Thymus (tissue), 14 donors: ENCODE measurements at places on chromosomes 6 and 20. TPM values are rescaled to one million over a fixed set of nuclear protein-coding genes. Genes with fewer than 3 reads are reported as not detected.

DNA sequence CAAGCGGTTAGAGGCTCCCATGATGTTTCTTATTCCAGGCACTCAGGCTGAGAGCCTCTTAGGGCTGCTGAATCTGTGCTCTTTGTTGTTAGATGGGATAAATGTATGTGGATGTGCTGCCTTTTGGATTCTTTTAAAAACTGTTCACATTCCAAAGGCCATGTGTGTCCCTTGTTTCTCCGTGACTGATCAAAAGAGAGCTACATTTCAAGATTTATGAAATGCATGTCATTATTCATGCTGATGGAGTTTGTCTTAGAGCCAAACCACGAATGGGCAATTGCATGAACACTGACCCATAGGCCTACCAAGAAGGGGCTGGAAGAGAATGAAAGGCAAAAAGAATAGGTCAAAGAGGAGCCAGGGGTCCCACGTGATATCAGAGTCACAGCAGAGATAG lies 104.9 kb upstream of the TSHZ2 start:
- no peak for DNase-seq

GRCh38 chr6:1379788-1380147 lies 9.6 kb upstream of the FOXF2 start:
- no peak for DNase-seq

GRCh38 chr6:53694810-53695394 lies 29.3 kb upstream of the KLHL31 start:
- no peak for DNase-seq

DNA sequence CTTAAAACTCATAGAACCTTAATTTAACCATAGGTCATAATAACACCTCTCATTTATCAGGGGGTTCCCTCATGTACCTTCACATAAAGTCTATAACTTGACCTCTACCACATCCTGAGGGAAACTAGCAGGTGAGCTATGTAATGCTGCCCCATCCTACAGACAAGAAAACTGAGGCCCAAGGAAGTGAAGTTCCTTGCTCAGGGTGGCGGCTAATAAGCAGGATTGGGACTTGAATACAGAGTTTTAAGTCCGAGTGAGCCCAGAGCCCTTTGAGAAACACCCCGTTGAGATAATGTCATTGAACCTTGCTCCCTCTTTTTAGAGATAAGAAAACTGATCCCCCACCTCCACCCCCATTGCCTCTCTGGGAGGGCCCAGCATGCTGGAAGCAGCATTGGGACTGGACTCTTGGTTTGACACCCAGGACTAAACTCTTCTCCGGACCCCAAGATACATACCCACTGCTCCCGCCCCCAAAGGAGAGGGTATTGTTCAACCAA lies 429 bp downstream of the BNIP5 start:
- no peak for DNase-seq

- no peak for DNase-seq
Measured at GRCh38 chr20:50068041-50068651, 44.8 kb downstream of the UBE2V1 start.

ZC2HC1B gene
- not detected for total RNA-seq

EPPIN gene
- total RNA-seq: not detected

DNA sequence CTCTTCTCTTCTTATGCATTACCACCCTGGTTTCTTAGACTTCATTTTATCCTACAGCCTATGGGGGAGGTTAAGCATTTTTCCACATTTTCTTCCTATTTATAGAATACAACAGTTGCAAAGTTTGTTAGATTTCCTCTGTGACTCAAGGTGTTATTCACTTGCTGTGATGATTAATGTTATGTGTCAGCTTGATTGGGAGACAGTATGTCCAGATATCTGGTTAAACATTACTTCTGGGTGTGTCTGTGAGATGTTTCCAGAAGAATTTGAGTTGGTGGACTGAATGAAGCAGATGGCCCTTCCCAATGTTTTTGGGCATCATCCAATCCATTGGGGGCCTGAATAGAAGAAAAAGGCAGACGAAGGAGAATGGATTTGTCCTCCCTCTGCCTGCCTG lies 131.3 kb downstream of the C6orf118 start:
- DNase-seq: no peak

DNA sequence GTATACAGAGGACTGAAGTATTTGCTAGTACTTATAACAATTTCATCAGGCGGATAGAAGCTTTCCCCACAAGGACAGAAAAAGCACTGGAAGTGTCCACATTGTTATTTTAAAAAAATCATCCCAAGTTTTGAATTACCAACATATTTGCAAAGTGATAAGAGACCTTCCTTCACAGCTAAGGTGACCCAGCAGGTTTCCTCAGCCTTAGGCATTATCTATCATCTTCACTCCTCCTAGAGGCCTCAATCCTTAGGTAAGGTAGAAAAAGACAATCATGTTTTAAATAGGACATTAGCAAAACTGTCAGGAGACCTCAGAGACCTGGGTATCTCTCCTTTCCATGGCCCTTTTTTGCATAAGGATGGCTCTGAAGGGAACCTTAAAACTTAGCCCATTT lies 72.5 kb upstream of the CHD6 start:
- no peak for DNase-seq

DNA sequence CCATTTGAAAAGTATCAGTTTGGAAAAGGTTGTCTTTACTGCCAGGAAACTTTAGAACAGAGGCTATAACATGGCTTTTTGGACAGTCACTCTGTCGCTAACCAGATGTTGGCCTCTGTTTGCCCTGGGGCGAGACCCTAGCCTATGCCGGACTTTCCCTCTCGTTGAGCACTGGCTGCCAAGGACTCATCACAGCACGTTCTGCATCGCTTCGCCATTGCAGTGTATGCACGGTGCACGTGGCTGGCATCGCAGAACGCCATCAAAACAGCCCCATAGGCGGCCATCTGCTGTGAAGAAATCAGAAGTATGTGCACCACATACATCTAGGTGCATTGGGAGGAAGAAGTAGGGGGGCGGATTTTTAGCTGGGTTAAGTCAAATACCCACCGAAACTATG lies 156.4 kb downstream of the EYA2 start:
- no peak for DNase-seq

GRCh38 chr20:45987108-45987780 lies 15.2 kb upstream of the ZNF335 start:
- DNase-seq: no peak

GRCh38 chr20:1654996-1655395 lies 2.6 kb downstream of the SIRPG start:
- DNase-seq: no peak

GRCh38 chr6:105746509-105746908 lies 339.6 kb upstream of the PRDM1 start:
- no peak for DNase-seq

STAU1 gene
- 25.5 TPM for total RNA-seq

GRCh38 chr6:35962779-35963560 lies 42.1 kb upstream of the SRPK1 start:
- no peak for DNase-seq

DNA sequence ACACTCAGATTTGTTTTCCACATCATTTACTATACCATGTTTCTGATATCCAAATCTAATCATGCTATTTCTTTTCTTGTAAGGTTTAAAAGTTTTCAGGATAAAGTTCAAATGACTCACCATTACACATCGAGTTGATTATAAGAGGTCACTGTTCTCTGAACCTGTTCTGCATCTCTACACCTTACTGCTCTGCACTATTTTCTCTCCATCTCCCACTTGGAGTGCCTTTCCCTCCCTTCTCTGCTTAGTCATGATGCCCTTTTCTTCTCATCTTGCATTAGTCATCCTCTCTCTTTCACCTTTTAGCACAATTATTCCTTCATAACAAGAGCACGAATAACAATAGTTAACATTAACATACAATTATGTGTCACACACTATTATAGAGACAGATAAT lies 37.5 kb upstream of the FUT9 start:
- DNase-seq: no peak

DNA sequence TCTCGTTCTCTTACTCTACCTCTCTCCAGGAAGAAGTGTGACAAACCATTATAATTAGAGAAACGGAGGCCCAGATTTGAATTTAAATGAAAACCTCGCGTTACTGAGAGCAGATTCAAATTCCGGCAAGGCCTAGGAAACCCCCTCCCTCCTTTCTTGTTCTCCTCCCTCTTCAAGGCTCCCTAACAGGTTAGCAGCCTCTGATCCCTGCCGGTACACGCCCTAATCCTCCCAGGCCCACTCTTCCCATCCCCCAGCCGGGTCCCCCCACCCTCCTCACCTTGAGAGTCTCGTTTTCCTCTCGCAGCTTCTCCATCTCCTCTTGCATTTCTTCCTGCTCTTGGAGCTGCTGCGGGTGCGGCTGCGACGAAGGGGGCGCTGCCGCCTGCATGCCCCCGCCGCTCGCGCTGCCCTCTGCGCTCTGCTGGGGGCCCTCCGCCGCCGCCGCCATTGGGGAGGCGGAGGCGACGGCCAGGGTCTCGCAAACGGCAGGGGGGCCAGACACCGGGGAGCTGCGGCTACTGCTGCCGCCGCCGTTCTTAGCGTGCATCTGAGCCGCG lies 3.8 kb downstream of the MTCL3 start:
- no peak for DNase-seq

GRCh38 chr6:111456208-111456607 lies 26.8 kb downstream of the REV3L start:
- DNase-seq: no peak

GNAS-AS1 gene
- 0.76 TPM for total RNA-seq

- no peak for DNase-seq
Measured at GRCh38 chr6:163469459-163469985, 55.0 kb downstream of the QKI start.

DNA sequence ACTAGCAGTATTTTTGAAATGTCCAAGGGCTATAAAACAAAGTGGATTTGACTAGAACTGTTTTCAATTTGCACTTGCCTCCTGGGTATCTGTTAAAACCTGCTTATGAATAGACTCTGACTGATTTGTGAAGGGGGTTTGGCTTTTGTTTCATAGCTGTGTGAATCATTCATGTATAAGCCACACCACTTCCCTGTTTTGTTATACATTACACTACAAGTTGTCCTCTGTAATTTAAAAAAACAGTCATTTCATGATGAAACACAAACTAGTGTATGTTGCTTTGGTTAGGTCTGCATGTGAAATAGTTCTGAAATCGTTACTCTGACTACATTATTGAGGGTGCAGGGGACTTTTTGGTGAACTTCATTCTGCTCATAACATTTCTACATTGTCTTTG lies 121.7 kb downstream of the NKAIN2 start:
- no peak for DNase-seq

MLIP gene
- 0.19 TPM for total RNA-seq

- peak; percentile 68 for DNase-seq
Measured at GRCh38 chr20:62066339-62066982, 780 bp upstream of the TAF4 start.

ADAM33 gene
- total RNA-seq: 0.90 TPM

GRCh38 chr6:158031381-158032353 lies 50.0 kb downstream of the SYNJ2 start:
- no peak for DNase-seq

RIPOR2 gene
- total RNA-seq: 48.4 TPM

- no peak for DNase-seq
Measured at GRCh38 chr6:14597090-14597489, 479.5 kb downstream of the CD83 start.

DNA sequence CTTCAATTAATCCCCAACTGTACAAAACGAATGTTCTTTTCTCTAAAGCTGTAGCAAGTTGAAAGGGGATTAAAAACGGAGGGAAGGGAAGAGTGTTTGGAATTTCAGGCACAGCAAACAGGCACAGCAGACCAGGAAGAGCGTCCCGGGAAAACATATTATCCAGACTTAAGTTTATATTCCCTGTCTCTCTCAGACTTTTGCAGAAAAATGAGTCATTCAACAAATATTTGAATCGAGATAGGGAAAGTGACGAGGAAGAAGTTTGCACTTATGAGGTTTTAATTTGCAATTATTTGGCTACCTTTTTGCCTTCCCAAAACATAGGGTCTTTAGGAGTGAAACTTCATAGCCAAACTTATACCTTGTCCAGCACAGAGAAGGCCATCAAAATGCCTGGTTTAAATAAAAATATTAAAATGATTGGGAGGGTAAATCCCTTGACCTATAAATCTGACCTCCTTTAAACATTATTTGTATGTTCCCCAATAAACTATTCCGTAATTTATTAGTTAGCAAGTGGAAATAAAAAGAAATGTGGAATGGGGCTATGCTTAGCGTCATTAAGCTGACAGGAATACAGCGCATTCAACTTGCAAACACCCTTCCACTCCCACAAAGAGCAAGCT lies 16.0 kb downstream of the HFE start:
- no peak for DNase-seq

- DNase-seq: no peak
Measured at GRCh38 chr6:17705428-17705777, 1.3 kb downstream of the NUP153 start.

- no peak for DNase-seq
Measured at GRCh38 chr6:45781890-45782289, 233.8 kb downstream of the CLIC5 start.

- no peak for DNase-seq
Measured at GRCh38 chr6:48078120-48078519, 32.9 kb downstream of the PTCHD4 start.

DNA sequence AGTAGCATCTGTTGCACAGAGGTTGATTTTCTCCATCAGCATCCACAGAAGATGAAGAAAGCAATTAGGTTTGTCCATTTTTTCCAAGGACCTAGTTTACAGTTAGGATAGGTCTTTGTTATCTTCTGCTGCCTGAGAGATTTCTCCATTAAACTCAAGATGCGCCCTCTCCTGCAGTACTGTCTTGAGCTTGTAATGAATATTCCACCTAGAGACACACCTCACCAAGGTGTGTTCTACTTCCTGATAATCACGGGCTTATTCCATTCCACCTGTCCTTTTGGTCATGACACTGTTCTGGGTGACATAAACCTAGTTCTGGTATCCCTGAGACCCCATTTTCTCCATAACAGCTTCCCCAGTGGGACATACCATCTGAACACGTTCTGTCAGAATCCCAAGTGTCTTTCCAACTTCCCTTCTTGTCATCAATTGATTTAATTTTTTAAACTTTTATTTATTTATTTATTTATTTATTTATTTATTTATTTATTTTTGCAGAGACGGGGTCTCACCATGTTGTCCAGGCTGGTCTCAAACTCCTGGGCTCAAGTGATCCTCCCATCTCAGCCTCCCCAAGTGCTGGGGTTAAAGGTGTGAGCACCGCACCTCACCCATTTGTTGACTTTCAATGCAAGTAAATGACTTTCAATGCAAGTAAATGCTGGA lies 75.6 kb upstream of the HS3ST5 start:
- no peak for DNase-seq

CLDN20 gene
- not detected for total RNA-seq

KHDC1L gene
- total RNA-seq: 1.4 TPM

DNA sequence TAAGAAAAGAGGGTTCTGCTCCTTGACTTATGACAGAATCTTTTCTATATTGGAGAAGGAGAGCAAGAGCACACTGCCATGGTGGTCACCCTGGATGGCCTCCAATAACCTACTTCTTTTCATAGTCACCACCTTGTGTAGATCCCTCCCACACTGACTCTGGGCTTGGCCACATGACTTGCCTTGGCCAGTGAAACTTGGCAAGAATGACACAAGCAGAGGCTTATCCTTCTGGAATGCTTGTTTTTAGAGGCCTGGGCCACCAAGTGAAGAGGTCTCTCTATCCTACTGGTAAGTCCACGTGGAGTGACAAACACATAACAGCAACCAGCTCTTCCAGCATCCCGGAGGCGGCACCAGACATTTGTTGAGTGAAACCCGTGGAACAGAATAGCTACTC lies 349.4 kb upstream of the JARID2 start:
- no peak for DNase-seq

GSTA2 gene
- total RNA-seq: 0.14 TPM

WFDC10B gene
- not detected for total RNA-seq

OPN5 gene
- total RNA-seq: not detected

- no peak for DNase-seq
Measured at GRCh38 chr6:168939796-168940195, 313.9 kb downstream of the THBS2 start.

KCNG1 gene
- total RNA-seq: 0.28 TPM
